ENCODE measurements at places on chromosomes 4 and X. TPM values are rescaled to one million over a fixed set of nuclear protein-coding genes. Genes with fewer than 3 reads are reported as not detected.

GRCh38 chr4:5883916-5884315 is 9.0 kb downstream of the CRMP1 start:
- DNase-seq: no peak

DNA sequence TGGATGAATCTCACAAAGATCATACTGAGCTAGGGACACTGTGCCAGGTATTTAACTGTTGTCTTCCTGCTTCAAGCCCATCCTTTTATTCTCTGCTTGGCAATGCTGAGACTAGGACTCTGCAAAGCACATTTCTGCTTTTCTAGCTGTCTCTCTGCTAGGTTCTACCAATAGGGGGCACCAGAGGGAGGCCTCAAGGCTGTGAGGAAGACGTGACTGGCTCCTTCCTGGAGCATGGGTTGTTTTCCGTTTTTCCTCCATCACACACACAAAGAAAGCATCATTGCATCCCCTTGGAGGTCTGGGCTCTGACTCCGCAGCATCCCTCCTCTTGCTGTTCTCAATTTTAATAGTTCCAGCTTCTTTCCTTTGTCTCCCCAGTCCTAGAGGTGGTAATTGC is 10.9 kb upstream of the DCTD start:
- DNase-seq: peak; percentile 58

GRCh38 chr4:26217961-26218676 is 102.7 kb upstream of the RBPJ start:
- DNase-seq: no peak

TRIM75 gene
- not detected for total RNA-seq

ESX1 gene
- not detected for total RNA-seq

- no peak for DNase-seq
Measured at GRCh38 chrX:28589046-28589445, 1.8 kb downstream of the IL1RAPL1 start.

- no peak for DNase-seq
Measured at GRCh38 chrX:113726466-113726865, 857.4 kb upstream of the HTR2C start.

GRCh38 chr4:120037411-120037810 is 29.2 kb downstream of the MAD2L1 start:
- no peak for DNase-seq

- DNase-seq: no peak
Measured at GRCh38 chr4:120723105-120723504, 199.4 kb downstream of the PRDM5 start.

FREM3 gene
- total RNA-seq: not detected

GRCh38 chr4:156336511-156336910 is 382.8 kb upstream of the CTSO start:
- no peak for DNase-seq

DNA sequence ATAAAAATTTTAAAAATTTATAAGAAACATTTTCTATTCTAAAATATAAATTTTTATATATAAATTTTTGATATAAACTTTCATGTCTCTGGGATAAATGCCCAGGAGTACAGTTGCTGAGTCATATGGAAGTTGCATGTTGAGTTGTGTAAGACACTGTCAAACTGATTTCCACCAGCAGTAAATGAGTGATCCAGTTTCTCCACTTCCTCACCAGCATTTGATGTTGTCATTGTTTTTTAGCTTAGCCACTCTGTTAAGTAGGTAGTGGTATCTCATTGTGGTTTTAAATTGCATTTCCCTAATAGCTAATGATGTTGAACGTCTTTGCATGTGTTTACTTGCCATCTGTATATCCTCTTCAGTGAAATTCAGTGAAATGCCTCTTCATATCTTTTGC is 66.5 kb downstream of the MAMLD1 start:
- no peak for DNase-seq

NLRP2B gene
- total RNA-seq: not detected

DNA sequence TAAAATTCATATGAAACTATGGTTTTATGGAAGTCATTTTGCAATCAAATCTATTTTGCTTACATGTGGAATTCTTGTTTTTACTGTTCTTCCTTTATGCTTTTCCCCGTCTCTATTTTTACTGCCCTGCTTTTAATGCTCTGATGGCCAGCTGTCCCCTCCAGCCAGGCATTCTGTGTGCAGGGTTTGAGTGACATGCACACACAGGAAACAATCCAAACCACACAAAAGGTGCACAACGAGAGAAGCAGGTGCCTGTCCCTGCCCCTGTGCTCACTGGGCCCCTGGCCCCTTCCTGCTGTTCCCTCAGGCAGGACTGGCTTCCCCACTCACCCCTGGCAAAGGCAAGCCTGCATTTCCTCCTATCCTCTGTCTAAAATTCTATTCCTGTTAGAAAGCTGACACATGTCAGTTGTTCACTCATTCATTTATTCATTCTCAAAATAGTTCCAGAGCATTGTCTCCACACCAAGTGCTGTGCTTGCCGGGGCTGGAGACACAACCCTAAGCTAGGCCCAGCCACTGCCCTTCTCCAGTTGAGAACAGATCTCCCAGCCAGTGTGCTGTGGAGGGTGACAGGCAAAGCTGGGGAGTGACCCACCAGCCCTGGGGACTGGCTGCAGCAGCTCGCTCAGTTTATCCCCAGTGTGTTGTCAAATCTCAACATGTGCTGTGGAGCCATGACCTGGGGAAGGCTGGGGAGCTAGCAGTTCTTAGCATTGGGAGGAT is 346.3 kb downstream of the FBXW7 start:
- DNase-seq: no peak

MAOB gene
- 1.4 TPM for total RNA-seq

CT45A1 gene
- total RNA-seq: not detected

WFS1 gene
- 17.5 TPM for total RNA-seq

GRCh38 chr4:110902500-110902899 is 279.6 kb upstream of the PITX2 start:
- no peak for DNase-seq

DNA sequence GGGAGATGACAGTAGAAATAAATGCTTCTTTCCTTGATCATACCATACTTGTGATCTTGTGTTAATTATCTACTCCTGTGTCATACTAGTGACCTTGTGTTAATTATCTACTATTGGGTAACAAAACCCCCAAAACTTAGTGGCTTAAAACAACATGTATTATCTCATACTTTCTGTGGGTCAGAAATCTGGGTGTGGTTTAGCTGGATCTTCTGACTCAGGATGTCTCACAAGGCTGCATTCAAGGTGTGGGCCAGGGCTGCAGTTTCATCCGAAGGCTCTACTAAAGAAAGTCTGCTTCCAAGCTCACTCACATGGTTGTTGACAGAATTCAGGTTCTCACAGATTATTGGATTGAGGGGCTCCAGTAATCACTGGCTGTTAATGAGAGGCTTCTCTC is 70.3 kb upstream of the NDP start:
- no peak for DNase-seq

GRCh38 chr4:150720973-150721518 is 139.1 kb downstream of the MAB21L2 start:
- DNase-seq: no peak

DNA sequence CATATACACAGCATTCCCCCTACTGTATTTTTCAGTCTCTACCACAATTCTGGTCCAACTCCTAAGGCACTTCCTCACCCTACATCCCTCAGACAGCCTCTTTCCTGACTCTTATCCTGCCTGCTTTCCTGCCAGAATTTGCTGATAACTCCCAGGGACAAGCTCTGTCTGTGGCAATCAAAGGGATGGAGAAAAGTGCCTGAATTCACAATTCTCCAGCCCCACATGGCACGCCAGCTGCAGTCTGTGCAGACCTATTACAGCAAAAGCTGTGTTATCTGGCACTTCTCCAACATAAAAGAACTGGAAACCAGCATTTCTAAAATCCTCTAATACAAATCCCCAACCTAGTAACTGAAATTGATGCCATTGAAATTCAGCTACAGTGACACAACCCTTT is 404.8 kb downstream of the KLHL13 start:
- DNase-seq: no peak

UGT2B11 gene
- not detected for total RNA-seq

DNA sequence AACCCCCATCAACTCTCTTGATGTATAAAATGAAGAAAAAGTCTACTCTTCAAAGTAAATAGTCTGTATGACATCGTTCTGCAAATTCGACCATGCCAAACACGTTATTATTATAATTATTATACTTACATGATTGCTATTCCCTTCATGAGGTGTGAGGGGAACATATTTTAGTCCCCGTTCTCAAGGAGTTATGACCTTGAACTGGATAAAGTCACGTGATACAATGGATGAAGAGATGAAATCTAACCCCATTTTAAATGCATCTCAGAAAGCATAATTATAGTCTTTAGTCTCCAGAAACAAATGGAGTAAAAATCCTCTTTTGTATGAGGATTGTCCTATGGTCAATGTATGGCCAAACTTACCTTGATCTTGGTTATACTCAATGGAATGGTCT is 250.3 kb downstream of the HS3ST1 start:
- DNase-seq: no peak

KLKB1 gene
- 21.8 TPM for total RNA-seq

GRCh38 chr4:42306221-42307109 is 90.8 kb upstream of the SHISA3 start:
- DNase-seq: no peak

UBE2D3 gene
- total RNA-seq: 377 TPM

- DNase-seq: no peak
Measured at GRCh38 chr4:8341691-8342090, 72.1 kb downstream of the HTRA3 start.

DNA sequence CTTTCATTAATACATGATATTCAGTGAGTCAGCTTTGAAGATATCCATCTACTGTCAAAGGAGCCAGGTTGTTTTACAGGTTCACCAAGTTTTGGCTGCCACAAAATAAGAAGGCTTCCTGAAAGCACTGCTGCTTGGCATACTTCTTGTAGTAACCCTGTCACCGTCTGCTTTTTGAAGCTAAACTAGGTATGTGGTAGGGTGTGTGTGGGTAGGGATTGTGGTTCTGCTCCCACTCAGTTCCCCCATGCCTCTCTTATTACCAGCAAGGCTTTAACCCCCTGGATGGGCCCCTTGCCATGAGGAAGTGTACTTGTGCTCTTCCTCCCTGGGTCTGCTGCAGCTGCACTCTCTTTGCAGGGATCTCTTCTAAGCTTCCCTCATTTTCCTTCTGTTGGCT is 191.2 kb downstream of the BANK1 start:
- DNase-seq: no peak

GPM6B gene
- total RNA-seq: 73.9 TPM

DNA sequence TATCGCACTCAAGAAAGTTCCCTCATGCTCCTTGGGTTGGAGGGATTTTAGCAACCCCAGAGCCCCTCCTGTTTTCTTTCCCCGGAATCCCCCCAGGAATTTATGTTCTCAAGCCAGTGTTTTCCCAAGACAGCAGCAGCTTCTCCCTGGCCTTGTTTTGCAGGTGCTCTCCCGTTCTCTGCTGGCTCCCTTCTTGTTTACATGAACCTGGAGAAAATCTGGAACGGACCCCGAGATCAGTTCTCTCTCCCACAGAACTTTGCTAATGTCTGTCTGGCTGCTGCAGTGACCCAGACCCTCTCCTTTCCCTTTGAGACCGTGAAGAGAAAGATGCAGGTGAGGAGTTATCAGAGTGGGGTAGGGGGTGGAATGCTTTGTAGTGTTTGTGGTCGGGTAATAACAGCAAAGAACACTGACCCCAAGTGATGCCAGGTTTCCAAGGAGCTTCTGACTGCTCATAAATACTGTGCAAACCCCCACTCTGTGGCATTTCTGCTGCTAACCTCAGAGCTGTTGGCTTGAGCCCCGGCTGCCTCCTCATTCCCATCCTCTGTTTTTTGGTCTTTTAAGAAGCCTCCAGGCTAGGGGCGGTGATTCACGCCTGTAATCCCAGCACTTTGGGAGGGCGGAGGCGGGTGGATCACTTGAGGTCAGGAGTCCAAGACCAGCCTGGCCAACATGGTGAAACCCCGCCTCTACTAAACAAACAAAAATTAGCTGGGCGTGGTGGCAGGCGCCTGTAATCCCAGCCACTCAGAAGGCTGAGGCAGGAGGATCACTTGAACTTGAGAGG is 11.1 kb downstream of the SLC25A43 start:
- DNase-seq: no peak

- no peak for DNase-seq
Measured at GRCh38 chrX:38206036-38206435, 14.6 kb downstream of the SRPX start.

DNA sequence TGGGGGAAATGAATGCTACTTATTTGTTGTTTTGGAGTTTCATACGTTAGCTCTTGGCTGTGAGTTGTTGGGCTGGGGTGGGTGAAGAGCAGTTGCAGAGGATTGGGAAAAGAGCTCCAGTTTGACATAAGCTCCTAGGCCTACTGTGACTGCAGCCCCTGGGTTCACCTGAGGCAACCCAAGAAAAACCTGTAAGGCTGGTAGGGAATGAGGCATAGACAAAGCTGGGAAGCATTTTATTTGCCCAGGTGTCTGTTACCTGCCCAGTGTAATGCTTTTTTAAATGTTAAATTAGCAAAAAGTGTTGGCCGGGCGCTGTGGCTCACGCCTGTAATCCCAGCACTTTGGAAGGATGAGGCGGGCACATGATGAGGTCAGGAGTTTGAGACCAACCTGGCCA is 160.0 kb downstream of the FHIP1A start:
- no peak for DNase-seq

- no peak for DNase-seq
Measured at GRCh38 chr4:15020502-15021286, 18.4 kb downstream of the CPEB2 start.

- DNase-seq: no peak
Measured at GRCh38 chr4:53622739-53623151, 31.5 kb upstream of the LNX1 start.

DNA sequence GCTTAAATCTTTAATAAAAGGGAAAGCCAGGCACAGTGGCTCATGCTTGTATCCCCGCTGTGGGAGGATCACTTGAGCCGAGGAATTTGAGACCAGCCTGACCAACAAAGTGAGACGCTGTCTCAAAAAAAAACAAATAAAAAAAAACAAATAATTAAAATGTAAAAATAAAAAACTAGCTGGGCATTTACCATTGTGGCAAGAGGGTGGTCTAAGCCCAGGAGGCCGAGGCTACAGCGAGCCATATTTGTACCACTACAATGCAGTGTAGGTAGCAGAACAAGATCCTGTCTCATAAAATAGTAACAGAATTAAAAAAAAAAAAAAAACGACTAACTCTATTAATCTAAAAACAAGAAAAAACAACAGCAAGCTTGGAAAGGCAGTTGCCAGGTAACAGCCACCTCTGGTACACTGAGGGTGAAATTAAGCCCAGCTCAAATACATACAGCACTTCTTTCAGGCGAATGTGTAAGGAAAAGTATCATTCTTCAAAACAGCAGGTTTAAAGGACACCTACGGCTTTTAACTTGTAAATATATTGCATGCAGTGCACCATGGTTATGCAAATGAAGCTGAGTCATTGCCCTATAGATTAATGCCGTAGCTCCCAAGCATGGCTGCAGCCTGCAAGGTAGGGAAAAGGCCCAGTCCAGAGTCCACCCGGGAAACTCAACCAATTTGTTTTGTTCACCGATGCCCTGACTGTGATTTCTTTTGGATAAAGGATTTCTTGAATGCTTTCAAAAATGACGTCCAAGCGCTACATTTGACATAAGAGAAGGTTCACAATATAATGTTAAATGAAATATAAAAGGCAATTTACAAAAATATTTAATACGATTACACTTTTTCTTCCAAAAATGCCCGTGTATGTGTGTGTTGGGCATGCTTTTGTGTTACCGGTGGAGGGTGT is 14.5 kb upstream of the TXLNG start:
- peak; percentile 83 for DNase-seq

- DNase-seq: no peak
Measured at GRCh38 chrX:21700967-21701366, 42.8 kb upstream of the KLHL34 start.
